Hepatocyte (in vitro differentiated cells): ENCODE measurements at places on chromosomes 12 and 14.

GRCh38 chr14:49461529-49462401, 124.4 kb downstream of the RPS29 start:
- DNase-seq: peak; percentile 89

DNA sequence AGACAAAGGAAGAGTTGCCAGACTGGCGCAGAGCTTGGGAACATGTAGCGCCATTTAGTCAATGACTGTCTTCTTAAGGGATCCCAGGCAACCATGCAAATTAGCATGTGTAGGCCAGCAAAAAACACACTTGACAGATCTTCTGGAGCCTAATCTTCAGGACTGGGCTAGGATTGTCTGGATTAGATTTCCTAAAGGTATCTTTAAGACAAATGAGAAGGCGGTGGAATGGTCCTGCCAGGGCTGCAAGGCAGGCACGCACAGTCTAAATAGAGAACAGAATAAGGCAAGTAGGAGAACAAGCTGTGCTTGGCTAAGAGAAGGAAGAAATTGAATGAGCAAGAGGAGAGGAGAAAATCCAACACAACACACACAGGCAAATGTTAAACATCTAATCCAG, 80.0 kb downstream of the CIT start:
- no peak for DNase-seq

DNA sequence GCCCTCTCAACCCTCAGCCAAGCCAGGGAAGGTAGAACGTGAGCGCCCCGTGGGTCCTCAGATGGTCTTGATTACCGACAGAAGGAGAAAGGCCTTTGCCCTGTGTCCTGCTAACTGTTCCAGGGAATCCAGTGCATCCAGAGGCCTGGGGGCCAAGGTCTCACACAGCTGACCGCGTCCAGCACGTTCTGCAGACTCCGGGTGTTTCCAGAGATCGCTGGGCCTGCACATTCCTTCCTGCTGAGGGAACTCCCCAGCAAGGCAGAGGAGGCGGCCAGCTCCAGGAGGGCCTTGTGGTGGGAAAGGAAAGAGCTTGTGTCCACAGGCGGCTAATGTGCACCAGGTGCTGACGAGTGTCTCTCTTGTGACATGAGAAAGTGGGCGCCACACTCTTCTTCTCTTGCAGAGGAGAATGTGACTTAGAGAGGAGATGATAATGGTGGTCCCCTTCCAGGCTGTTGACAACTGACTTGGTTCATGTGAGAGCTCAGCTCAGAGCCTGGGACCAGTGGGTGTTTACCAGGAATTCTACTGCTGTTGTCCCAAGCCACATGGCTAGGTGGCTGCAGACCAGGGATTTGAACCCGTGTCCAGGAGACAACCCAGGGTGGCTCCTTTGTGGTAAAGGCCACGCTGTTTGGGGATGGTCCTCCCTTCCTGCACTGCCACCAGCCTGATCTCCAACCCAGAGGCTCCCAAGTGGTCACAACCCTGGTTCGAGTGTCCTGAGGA, 46.8 kb upstream of the DLK1 start:
- peak; percentile 90 for DNase-seq

DNA sequence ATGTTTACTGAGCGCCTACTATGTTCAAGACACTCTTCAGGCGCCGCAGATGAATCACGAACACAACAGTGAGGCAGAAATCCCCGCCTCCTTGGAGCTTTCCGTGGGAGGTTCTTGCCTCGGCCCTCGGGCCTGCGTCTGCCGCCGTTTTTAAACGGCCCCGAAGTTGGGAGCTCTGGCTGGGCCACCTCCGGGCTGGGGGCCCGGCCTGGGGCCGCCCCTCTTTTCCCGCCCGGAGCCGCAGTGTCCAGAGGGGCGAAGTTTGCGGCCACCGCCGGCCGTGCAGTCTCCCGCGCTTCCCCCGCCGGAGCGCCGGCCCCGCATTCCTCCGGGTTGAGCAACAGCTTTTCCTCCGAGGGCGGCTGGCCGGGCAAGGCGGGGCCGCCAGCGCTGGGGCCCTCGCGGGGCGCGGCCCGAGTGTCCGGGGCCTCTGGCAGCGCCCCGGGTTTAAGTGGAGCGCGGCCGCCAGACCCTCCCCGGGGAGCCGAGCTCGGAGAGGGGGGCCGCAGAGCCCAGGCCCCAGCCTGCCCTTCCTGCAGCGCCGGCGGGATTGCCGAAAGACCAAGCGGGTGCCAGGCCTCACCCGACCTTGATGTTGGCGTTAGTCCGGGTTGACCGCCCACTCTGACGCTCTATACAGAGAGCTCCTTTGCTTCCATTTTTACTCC, 18.7 kb upstream of the CTDSP2 start:
- peak; percentile 87 for DNase-seq

DNA sequence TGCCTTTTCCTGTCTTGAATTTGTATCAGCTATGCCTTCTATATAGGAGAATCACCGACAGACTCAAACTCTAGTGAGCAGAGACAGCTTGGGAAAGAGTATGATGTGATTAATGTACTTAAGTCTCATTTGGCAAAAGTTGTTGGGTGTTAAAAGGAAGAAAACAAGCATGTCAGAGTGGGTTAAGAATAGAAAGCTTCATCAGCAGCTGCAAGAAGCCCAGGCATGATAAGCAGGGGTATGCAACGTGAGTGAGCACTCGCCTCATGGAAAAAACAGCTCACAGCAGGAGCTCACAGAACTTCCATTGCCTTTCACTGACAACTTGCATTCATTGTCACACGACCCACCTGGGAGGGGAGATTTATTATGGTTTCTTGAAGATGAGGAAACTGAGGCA, 35.9 kb upstream of the WNK1 start:
- DNase-seq: peak; percentile 42

DNA sequence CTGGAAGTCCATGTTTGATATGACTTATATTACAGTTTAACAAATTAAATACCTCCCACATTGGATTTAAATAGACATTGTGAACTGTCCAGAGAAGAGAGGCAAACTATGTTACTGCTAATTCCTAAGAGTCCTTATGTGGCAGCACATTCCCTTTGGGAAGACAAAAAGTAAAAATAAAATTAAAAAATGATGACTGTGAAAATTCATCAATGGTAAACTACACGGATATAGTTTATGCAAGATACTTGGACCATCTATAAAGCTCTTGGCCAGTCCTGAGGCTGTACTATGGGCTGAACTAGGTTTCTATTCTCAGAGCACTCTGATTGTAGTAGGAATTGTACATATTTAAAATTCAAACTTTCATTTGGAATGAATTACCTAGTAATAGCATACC, 206.4 kb downstream of the LRRK2 start:
- DNase-seq: no peak

DNA sequence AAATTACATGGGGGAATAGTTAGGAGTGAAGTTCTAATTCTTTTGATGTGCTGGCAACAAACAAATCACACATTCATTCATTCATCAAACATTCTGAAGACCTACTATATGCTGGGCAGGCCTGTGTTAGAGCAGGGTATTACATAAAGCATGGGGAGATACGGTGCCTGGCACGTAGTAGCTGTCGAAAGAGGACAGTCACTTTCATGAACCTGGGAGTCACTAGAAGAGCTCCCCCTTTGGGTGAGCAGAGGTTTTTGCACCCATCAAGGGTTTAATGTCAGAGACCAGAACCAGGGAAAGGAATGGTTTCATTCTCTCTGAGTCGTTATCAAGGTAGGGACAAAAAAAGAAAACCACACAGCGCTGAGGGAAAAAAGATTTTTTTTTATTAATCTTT, 10.0 kb downstream of the LHX5 start:
- no peak for DNase-seq

DNA sequence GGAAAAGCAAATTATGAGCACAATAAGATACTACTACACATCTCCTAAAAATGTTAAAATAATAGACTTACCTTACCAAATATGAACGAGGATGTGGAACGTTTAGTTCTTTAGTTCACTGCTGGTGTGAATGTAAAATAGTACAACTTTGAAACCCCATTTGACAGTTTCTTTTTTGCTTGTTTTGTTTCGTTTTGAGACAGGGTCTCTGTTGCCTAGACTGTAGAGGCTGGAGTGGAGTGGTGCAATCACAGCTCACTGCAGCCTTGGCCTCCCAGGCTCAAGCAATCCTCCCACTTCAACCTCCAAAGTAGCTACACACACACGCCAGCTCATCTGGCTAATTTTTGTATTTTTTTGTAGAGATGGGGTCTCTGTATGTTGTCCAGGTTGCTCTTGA, 136.4 kb upstream of the FAR2 start:
- no peak for DNase-seq

DNA sequence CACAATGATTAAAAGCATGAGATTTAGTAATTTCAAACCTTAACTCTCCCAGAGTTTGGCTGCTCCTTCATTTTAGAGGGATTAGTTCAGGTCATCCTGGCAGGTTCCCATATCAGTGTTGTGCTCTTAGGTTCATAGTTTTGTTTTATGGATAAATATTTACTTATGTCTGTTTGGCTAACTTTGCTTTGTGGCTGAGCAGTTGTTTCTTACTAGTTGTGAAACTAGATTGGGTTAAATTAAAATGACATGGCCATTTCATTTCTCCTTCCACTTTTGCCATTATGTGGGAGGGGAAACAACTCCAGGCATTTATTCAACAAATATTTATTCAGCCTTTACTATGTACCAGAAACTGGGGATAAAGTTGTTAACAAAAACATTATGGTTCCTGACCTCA, 158.8 kb downstream of the TMTC3 start:
- no peak for DNase-seq

GRCh38 chr14:41498959-41499358, 107.7 kb upstream of the LRFN5 start:
- no peak for DNase-seq

DNA sequence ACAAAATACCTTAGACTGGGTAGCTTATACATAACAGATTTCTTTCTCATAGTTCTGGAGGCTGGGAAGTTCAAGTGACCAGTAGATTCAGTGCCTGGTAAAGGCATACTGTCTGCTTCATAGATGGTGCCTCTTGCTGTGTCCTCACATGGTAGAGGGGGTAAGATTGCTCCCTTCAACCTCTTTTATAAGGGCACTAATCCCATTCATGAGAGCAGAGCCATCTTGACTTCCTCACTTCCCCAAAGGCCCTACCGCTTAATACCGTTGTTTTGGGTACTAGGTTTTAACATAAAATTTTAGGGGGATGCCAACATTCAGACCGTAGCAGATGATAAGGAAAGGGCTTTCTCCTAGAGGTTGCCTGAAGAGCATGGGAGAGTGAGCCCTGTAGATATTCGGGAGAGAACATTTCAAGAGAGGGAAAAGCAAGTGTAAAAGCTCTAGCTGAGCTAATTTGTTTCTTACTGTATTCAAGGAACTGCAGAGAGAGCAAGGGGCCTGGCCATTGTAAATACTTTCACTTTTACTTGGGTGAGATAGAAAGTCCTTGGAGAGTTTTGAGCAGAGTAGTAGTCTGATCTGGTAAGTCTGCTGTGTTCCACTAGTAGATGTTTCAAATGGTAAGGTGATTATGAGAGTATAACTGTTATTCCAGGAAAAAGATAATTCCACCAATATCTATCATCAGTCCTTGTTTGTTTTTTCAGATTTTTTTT, 27.3 kb downstream of the FRS2 start:
- DNase-seq: no peak

DNA sequence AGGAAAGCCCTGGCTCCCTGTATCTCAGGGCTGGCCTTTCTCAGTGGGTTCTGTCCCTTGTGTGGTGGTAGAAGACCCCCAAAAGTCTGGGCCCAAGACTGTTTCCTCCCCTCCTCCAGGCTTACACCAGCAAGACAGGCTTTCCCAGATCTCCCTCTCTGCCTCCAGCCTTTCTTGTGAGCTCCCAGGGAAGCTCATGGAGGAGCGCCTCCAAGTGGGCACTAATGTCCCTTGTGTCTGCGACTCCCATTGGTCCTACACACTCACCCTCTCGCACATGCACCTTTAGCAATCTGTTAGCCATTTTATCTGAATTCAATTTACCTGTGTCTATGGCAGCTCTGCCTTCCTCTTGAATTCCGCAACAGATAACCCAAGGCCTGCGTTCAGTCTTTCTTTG, 251.1 kb upstream of the CAND1 start:
- no peak for DNase-seq

- DNase-seq: peak; percentile 81
Measured at GRCh38 chr12:8038659-8039114, 6.2 kb downstream of the FOXJ2 start.
